Activated naive CD4-positive, alpha-beta T cell treated with anti-CD3 and anti-CD28 coated beads, Interleukin-2, amount 50 U/mL, for 16 hours (primary cell): ENCODE measurements at places on chromosomes 11 and 22.

DNA sequence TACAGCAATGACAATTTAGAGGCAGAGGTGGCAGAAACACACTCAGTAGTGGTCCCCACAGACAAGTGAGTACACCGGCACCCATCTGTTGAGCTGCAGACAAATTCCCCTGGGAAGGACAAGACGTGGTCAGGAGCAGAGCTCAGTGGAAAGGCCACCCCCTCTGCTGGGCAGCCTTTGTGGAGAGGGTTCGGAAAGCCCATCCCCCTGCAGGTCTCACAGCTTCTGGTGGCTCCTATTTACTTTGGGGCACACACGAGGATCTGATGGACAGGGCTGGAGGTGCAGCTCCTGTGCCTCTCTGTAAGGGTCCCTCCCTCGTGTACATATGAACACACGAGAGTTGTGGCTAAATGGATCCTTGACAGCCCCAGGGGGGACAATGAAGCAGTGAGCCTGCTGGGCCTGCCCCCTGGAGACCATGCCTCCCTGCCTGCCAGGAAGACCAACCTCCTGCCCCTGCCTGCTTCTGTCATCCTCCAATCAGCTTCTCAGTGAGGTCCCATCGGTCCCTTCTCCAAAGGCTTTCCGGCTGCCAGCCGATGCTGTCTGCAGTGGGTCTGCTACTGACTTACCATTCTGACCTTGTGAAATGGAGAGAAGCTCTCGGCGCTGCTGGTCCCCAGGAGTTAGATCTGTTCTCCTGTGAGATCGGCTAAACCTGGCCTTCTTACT, 161.5 kb downstream of the CACNA1I start:
- no peak for DNase-seq

GRCh38 chr22:43293655-43294392, 49.3 kb downstream of the SCUBE1 start:
- no peak for DNase-seq

DNA sequence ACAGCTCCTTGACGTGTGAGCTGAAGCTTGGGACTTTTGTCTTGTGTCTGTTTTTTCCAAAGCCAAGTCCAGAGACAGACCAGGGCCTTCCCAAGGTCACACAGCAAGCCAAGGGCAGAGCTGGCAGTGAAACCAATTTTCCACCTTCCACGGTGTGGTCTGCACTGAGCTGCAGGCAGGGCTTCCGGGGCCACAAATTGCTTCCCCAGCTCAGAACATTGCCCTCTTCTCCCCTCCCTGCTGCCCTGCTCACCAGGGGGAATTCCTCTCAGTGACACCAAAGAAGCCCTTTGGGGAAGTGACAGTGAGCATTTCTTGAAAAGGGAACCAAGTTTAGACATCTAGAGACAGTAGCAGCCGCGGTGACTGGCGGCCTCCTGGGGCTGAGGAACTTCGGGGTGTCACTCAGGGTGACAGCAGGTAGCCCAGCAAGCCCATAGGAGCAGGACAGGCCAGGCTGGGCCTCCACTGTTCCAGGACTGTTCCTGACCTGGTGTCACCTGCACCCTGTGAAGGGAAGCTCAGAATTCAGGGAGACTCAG, 9.2 kb downstream of the FXYD2 start:
- peak; percentile 64 for DNase-seq

DNA sequence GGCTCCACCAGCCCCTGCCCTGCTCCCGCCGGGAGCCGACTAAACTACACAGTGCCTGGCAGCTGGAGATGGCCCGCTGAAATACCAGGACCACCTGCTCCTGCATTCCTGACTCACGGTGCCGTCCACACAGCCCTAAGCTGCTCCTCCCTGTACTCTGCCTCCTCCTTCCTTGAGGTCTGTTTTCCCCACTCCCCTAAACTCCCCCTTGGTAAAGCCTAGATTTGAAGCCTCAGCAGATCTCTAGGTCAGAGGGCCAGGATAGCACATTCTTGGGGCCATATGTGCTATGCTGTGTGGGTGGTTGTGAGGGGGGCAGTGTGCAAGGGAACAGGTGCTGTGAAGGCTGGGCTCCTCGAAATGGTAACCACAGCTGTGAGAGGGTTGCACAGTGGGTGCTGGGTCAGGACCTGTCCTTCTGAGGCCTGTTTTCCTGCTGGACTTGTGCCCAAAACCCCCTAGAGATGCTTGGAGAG, 9.7 kb downstream of the LRFN4 start:
- DNase-seq, result no peak

- DNase-seq, result no peak
Observed at GRCh38 chr11:3147257-3147619, 17.9 kb downstream of the OSBPL5 start.

DNA sequence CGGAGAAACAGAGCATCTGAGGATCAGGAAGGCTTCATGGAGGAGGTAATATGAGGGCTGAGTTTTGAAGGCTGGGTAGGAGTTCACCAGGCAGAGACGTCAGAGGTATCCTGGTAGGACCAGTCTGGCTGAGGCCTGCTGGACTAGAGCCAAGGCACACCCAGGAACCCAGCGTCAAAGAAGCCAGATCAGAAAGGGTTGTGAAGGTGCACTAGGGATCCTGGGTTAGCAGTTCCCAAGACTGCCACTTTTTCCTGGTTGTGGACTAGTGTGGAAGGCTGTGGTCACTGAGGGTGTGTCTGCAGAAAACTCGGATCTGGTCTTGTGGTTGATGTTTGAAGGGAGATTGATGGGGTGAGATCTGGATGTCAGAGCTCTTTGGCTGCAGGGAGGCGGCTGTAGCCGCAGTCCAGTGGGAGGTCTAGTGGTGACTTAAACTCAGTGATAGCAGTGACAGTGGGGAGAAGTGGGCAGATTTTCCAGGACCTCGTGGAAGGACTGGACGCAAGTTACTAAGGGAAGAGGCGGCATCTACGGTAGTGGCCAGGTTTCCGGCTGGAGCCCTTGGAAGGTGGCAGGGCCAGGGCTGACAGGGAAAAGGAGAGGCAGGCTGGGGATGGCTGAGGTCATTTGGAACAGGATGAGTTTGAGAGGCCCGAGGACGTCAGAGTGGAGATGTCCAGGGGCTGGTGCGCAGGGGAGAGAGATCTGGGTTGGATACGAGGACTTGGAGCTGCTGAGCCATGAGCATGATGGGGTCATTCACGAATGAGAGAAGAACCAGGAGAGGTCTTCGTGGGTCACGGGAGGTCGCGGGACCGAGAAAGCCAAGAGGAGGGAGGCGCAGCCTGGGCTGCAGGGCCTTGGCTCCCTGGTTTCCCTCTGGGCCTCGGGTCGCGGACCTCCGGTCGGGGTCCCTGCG, 10.9 kb downstream of the RELA start:
- no peak for DNase-seq

- DNase-seq, result no peak
Observed at GRCh38 chr11:113551645-113552044, 76.4 kb upstream of the DRD2 start.

DNA sequence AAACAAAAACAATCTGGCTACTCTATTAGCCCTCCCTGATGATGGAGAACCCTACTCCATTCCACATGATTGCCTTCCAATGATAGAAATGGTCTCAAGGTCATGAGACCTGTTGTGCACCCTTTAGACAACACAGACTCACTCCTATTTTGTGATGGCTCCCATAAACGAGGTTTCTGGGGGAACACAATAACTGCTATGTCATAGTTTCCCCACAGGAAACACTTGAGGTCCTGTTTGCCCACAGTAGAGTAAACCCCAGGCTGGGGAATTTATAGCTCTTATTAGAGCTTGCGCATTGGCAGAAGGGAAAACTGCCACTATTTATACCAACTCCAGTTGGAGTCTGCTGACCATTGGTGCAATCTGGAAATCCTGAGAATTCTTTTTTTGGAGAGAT, 28.7 kb downstream of the MIF start:
- DNase-seq, result no peak

- no peak for DNase-seq
Observed at GRCh38 chr22:46391486-46392136, 56.1 kb downstream of the TRMU start.

DNA sequence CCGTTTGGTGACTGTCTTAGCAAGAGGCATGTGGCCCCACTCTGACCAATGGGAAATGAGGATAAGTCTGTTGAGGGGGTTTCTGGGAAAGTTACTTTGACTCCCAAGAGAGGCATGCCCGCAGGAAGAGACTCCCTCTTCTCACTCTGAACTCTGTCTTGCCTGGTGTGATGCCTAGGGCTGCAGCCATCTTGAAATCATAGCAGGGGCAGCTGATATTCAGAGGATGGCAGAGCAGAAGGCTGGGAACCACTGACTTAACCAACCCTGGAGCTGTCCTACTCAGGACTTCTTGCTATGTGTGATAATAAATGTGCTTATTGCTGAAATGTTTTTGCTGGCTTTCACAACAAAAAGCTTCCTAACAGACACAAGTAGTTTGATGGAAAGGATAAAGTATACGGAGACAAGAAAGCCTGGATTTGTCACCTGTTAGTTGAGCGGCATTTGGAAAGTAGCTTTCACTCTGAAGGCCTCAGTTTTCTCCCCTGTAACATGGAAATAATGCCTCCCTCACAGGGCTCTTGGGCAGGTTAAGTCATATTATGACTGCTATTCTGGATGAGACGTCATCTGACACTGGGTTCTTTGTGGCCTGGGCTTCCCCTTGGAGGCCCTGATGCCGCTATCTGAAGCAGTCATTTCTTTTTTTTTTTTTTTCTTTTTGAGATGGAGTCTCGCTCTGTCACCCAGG, 128.5 kb downstream of the CEP164 start:
- DNase-seq, result no peak

DNA sequence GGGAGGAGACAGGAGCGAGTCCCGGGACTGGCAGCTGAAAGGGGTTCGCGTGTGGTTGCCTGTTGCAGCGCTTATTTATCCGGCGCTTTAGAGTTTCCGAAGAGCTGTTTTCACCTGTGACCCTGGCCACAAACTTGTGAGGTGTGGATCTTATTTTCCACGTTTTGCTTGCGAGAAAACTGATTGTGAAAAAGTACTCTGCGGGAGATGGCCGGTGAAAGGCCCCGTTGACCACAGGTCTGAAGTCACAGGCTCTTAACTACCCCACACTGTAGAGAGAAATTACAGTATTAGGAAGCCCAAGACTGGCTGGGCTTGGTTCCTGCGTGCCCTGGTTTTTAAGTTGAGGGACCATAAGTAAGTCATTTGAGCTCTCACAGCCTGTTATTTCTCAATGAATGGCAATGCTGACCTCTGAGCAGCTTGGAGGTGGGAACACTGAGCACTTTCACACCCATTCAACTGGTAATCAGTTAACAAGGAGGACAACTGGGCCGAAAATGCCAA, 379 bp upstream of the RAB38 start:
- DNase-seq, result no peak

- no peak for DNase-seq
Observed at GRCh38 chr11:126214441-126214840, 2.9 kb downstream of the FAM118B start.

DNA sequence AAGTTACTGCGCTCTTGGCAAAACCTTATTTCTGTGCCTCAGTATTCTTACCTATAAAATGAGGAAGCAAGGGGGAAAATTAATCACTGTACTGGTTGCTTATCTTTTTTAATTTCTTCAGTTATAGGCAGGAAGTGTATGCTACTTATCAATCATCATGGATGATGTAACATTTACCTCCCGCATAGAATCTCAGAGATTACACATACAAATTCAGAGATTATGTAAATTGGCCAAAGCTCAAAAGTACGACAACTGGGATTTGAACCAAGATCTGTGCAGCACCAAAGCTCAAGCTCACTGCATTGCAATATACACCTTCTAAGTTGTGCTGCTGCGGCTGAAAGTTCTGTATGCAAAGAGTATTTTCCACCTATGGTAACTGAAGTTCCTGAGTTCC, 83.0 kb downstream of the PDHX start:
- no peak for DNase-seq

GRCh38 chr22:31140746-31141145, 438 bp upstream of the PLA2G3 start:
- DNase-seq, result no peak

GRCh38 chr11:10777806-10778205, 26.8 kb downstream of the CTR9 start:
- no peak for DNase-seq

- no peak for DNase-seq
Observed at GRCh38 chr11:36349351-36350136, 53.5 kb downstream of the PRR5L start.

DNA sequence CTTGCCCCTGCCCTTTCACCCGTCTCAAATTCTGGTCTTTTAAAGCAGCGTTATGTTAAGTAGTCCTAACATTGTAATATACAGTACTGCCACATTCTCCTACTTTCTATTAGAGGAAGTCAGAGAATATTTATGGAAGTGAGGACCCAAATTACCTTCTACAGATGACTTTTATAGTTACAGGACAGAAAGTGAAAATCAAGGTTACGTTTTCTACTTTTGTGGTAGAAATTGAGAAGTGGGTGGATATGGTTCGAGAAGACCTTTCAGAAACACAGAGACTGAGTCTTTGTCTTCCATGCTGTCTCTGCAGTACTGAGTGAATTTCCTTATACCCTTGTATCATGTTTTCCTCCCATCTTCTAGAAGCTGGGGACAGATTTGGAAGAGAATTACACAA, 17.1 kb downstream of the SC5D start:
- no peak for DNase-seq

DNA sequence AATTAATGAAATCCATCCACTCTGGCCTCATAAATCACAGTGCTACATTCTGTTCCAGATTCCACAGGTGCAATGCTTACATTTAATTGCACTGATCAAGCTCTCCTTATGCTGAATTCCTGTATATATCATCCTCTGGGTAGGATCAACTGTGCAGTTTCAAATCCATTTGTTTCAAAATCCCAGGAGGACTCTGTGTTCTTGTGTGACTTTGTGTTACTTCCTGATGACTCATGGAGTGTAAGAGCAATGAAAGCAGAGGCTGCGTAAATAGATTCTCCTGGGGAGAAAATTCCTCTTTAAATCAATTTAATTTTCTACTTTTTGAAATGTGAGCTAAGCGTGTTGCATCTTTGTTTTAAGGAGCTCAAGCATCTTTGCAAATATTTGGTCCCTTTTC, 752.7 kb downstream of the METTL15 start:
- no peak for DNase-seq

GRCh38 chr11:28659716-28660348, 551.6 kb downstream of the METTL15 start:
- no peak for DNase-seq

- DNase-seq, result no peak
Observed at GRCh38 chr11:65595543-65596281, at the start of gene KCNK7. Gene KCNK7 (minus strand): TSS chr11:65595800. CDS start chr11:65595772, 28 bp downstream.

GRCh38 chr22:38572065-38572464, 2.1 kb upstream of the DMC1 start:
- DNase-seq, result peak; percentile 26

- no peak for DNase-seq
Observed at GRCh38 chr22:25174156-25174887, 25.3 kb upstream of the CRYBB3 start.

GRCh38 chr22:22865311-22866072, 22.1 kb upstream of the IGLL5 start:
- DNase-seq, result no peak

- no peak for DNase-seq
Observed at GRCh38 chr11:36306888-36307287, 10.8 kb downstream of the PRR5L start.
